Stimulated activated CD8-positive, alpha-beta memory T cell treated with anti-CD3 and anti-CD28 coated beads, Interleukin-7, amount 100 ng/mL, for 4 hours (primary cell): ENCODE measurements at places on chromosomes 3 and 15.

- DNase-seq = no peak
Measured at GRCh38 chr3:107634099-107634489, 111.3 kb downstream of the BBX start.

GRCh38 chr3:152277198-152277597 lies 8.5 kb downstream of the MBNL1 start:
- DNase-seq = no peak

GRCh38 chr3:39435006-39435748 lies 28.7 kb downstream of the RPSA start:
- no peak for DNase-seq

DNA sequence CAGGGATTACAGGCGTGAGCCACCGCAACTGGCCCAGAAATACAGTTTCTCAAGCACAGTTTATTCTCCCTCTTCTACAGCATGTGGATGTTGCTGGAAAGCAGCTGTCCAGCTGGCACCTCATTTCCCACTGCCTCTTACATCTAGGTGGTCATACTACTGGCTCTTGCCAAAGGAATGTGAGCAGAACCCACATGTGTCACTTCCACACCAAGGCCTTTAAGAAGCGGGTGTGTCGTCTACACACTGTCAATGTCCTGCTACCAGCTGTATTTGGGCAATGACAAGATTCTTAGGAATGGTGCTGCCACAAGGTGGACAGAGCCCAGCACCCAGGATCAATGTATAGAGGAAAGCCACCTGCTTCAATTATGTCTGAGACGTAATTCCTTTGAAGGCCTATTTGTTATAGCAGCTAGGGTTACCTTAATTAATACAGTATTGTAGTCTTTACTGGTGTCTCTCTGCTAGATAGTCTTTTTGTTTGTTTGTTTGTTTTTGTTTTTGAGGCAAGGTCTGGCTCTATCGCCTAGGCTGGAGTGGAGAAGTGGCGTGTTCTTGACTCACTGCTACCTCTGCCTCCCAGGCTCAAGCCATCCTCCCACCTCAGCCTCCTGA lies 15.1 kb upstream of the RAB7A start:
- no peak for DNase-seq

DNA sequence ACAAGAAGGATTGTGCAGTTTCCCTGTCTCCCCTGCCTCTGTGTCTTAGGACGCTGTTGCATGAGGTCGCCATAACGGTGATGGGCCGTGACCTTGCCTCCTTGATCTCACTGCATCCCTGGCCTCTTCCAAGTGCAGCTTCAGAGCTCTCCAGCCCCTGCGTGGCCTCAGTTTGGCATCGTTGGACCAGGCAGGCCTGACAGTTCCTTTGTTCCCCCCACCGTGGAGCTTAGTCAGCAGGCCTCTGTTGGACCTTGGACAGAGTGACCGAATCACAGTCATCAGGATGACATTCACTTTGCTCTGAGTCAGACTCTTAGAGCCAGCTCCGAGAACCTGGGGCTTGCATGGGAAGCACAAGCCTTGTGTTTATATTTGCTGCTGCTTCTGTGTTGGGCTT lies 139.4 kb downstream of the OPA1 start:
- DNase-seq = no peak

DNA sequence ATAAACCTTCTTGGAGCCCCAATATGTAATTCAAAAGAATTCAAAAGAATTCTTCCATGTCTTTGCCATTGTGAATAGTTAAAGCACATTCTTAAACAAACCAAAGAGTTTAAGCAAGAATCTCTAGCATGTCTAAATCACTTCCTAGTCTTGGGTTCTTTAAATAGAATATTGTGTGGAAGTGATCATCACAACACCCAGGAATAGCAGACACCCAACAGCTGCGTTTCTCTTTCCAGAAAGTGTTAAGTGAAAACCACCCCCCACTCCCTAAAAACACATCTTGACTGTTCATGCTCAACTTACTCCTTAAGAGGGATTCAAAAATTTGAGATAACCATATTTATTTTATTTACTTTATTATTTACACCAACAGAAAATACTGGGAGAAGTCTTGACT lies 24.1 kb upstream of the CAPN7 start:
- DNase-seq = no peak

DNA sequence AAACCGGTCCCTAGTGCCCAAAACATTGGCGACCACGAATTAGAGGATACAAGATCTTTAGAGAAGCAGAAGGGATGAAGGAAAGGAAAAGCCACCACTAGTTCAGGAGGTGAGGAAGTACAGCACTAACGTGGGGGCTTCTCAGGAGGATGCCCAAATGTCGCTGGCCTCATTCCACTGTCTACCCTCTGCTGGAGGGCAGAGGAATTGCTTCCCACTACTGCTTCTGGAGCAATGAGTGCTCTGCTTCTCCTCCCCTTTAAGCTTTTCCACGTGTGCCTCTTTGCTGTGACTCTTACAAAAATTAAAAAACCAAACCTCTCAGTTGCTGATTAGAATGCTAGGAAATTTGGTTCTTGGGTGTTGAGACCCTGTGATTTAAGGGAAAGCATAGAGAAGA lies 281.3 kb downstream of the CLSTN2 start:
- no peak for DNase-seq

GRCh38 chr3:38646062-38646461 lies 3.4 kb downstream of the SCN5A start:
- DNase-seq = no peak
